Neural progenitor cell (in vitro differentiated cells): ENCODE measurements at places on chromosomes 5 and 9. TPM values are rescaled to one million over a fixed set of nuclear protein-coding genes. Genes with fewer than 3 reads are reported as not detected.

DNA sequence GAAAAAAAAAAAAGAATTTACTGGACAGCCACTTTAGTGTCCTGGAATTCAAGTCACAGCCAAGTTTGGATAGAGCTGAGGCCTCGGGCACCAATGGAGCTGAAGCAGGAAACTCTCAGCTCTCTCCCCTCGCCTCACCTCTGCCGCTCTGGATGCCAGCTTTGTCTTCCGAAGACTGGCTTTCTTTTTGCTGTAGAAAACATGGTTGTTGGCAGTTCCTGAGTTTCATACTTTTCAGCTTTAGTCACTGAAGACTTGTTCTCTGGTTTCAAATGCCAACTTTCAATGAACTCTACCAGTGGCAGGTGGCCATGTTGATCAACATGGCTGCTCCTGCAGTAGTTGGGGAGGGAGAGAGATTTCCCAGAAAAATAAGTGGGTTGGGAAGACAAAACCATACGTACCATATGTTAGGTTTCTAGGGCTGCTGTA lies 142.2 kb downstream of the SNX18 start:
- no peak for DNase-seq

DNA sequence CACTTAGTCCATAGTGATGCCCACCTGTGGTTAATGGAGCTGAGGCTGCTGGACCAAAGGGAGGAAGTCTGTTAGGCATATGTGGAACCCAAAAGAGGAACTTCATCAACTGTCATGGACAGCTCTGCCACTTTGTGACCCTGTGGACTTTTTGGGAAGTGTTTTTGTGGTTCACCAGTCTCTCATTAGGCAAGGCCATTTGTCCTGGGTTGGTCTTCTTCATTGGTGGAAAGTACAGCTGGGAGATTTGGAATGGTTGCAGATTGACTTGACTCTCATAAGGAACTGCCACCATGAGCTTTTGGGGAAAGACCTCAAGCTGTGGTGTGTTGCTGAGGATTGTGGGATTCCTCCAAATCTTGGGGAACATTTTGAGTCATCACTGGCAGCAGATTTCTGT lies 31.9 kb upstream of the IL12B start:
- no peak for DNase-seq

RLN1 gene
- 1.5 and 2.2 TPM in 2 replicates for total RNA-seq

- DNase-seq, result no peak
Measured at GRCh38 chr5:545641-546375, 21.6 kb upstream of the SLC9A3 start.

TRIM36 gene
- 31.2 and 42.6 TPM in 2 replicates for total RNA-seq

BTNL8 gene
- total RNA-seq, result 0.22 and 0.34 TPM in 2 replicates

TAF11L10 gene
- not detected in 2 replicates for total RNA-seq

OBP2B gene
- total RNA-seq, result not detected in 2 replicates

- DNase-seq, result no peak
Measured at GRCh38 chr5:122040636-122041302, 37.3 kb downstream of the LOX start.

ZNF454 gene
- total RNA-seq, result 0.22 TPM in 1 of 2 replicates, not detected in the other

DNA sequence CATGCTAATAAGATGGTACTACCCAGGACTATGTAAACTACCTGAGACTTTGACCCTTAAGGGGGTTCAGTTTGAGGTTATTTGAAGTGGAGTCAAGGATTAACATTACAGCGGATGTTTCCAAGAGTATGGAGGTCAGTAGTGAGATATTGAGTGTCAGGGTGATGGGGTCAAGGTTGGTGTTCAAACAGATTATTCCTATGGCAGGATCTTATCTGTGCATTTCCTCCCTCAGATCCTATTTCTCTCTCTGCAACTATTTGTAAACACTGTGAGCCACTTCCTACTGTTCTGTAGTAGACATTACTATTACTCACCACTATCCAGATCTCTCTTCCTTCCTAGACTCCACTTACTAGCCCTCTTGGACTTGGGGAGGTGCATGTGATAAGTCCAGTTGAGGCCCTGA lies 54.0 kb upstream of the STOM start:
- DNase-seq, result no peak

GRCh38 chr5:126872561-126873354 lies 95.8 kb downstream of the LMNB1 start:
- DNase-seq, result no peak

IGFBPL1 gene
- 26.6 and 43.2 TPM in 2 replicates for total RNA-seq

SLC34A1 gene
- total RNA-seq, result not detected in 2 replicates

DNA sequence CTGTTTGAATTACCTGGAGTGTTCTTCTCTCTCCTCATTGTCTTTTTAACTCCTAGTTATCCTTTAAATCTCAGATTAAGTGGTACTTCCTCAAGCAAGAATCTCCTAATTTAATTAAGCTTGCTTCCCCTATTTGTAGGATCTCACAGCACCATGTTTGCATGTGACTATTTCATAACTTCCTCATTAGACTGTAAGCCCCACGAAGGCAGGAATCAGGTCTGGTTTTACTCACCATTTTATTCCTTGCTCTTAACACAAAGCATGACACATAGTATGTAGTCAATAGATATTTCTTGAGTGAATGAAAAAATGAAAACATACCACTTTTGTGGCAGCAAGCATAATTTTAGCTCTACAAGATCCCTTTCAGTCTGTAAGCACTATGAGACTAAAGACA lies 1.3 kb upstream of the ERMP1 start:
- DNase-seq, result no peak

DNA sequence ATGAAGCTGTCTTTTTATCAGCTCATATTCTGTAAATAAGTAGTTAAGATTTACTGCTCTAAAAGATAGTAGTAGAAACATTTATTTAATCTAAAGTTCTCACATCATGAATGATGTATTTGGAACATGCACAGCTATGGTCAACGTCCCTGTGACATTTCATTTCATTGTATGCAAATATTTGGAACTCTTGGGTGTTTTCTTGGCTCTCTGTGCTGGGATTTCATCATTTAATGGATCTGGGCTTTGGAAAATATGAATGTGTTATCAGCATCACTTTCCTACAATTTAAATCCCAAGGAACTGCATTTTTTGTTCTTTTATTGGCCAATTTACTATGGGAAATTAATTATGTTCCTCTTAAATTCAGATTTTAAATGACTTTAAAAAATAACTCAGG lies 462.9 kb downstream of the SEMA5A start:
- no peak for DNase-seq
